Activated CD4-positive, alpha-beta T cell treated with anti-CD3 and anti-CD28 coated beads, Interleukin-2, amount 50 U/mL, for 4 hours (primary cell): ENCODE measurements at places on chromosomes 5 and 9.

GRCh38 chr9:91516777-91517176 is 93.1 kb upstream of the NFIL3 start:
- no peak for DNase-seq

- no peak for DNase-seq
These were observed 21.1 kb upstream of the GAS1 start for GRCh38 chr9:86968258-86968920.

- no peak for DNase-seq
These were observed 814.2 kb upstream of the GRAMD2B start for GRCh38 chr5:125609011-125609410.

DNA sequence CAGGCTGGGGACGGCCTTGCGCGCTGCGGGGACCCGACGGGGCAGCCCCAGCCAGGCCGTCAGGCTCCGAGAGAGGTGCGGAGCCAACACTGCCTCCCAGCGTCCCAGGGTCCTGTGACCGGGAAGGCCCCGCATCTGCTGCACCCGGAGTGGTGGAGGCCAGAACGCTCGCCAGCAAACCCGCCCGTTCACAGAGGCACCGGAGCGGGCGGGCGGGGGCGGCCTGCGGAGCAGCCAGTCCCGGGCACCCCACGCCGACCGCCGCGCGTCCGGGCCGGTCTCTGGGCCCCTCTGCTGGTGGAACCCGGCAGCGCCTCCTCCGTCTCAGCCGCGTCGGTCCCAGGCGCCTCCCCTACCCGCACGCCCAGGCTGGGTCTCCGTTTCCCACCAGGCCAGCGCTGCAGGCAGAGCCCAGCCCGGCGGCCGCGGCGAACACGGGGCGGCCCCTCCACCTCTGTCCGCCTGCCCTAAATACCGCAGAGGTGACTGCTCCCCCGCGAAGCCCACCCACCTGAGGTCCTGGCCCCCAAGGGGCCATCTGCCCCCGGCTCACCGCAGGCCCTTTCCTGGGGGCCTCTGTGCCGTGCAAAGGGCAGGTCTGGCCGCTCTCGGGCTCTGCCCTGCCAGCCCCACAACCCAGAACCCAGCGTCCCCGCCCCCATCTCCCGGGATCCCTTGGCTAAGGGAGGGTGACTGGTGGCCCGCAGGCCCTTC is 15.9 kb downstream of the EXD3 start:
- DNase-seq: peak; percentile 59

DNA sequence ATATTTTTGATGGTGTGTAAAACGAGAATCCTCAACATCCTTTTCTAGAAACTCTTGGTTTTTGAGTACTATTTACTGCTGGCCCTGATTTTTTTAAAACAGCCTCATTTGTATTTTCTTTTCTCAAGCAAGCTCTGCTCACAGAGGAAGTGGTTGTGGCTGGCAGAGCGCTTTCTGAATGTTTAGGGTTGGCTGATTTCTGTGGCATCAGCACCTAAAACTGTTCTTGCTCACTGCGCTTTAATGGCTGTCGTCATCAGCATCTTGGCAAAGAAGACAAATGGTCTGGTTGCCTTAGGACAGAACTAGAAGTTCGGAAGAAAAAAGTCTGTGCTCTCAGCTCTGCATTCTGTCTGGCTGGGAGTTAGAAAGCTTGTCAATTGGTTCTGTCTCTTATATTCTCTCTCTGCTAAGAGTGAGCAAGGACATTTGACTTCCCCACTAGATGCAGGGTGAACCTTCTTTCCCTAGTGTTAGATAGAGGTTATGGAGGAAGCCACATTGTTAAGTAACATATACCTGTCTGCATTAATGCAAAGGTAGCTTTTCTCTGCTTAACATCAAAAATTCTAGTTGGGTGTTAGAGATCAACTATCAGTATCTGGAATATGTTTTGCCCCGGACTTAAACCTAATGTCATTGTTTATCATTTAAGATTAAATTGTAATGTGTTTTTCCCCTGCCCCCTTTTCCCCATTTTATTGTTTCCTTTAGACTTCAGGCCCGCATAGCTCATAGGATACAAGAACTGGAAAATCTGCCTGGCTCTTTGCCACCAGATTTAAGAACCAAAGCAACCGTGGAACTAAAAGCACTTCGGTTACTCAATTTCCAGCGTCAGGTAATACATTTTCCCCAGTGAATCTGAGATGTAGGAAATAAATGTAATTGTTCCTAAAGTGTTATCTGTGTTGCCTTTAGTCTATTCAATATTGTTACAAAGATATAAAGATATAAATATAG is 39.0 kb downstream of the SMARCA2 start:
- DNase-seq: peak; percentile 50

DNA sequence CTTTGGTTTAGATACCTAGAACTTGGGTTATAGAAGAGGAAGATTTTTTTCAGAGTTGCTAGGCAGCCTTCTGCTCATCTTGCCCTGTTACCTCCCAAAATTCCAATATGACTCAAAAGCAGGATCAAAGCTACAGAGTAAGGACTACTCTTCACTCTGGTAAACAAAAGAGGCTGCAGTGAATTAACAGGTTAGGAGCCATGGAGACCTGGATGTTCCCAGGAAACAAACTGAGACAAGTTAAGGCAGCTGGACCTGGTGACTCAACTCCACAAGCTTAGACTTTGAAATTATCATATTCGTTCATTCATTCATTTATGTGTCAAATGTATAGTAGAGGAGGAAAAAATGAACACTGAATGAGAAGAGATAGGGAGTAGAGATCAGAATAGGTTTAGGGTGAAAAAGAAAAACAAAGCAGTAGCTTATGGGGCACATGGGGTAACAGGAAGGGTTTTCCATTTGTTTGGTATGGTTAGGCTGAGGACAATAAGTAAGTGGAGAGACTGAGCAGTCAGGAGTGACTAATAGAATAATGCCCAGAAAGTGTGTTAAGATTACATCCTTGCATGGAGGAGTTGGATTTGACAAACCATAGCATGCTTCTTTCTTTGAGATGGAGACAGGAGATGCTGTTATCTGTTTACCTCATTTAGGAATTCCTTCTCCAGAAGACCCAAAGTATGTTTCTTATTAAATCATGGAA is 464.0 kb upstream of the ZNF608 start:
- no peak for DNase-seq

DNA sequence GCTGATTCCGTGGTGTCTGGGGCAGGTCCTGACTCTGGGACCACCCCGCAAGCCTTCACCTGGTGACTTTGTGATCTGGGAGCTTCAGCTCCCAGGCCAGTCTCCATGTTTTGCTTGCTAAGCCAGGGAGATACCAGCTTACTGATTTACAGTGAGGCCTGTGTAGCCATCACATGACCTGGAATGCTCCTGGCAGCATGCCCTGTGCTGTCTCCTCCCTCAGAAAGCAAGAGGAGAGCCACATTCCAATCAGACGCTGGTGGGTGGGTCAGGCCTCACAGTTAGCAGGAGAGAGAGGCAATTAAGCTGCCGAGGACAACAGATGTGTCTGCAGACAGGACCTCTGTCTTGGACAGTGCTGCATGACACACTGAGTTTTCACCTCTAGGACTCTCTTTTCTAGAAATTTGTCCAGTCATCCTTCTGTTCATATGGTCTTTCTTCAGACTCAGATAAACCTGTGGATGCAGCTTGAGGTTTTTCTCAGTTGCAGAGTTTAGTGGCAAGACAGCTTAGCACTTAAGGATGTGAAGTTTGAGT is 24.4 kb upstream of the GRPEL2 start:
- no peak for DNase-seq

DNA sequence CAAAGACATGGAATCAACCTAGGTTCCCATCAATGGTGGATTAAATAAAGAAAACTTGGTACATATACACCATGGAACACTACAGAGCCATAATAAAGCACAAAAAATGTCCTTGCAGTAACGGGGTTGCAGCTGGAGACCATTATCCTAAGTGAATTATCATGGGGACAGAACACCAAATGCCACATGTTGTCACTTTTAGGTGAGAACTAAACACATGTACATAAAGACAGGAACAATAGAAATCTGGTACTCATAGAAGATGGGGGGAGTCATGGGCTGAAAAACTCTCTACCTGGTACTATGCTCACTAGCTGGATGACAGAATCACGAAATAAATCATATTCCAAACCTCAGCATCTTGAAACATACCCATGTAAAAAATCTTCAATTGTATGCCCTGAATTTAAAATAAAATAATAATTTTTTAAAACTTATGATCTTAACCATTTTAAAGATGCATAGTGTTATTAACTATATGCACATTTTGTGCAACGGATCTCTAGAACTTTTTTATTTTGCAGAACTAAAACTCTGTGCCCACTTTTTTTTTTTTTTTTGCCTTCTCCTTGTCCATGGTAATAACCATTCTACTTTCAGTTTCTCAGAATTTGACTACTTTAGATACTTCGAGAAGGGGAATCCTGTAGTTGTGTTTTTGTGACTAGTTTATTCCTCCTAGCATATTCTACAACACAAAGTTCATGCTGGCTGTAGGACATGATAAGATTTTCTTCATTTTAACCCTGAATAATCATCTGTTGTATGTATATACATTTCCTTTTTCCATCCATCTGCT is 1081.6 kb upstream of the ACO1 start:
- no peak for DNase-seq

- no peak for DNase-seq
These were observed 159.8 kb upstream of the CCDC152 start for GRCh38 chr5:42596817-42597216.

- DNase-seq: no peak
These were observed at the start of gene SARDH for GRCh38 chr9:133737774-133738639. SARDH (minus strand) TSS chr9:133738352; CDS start chr9:133734173, 4,179 bp downstream.

- DNase-seq: no peak
These were observed 6.2 kb downstream of the MYORG start for GRCh38 chr9:34370335-34370969.

DNA sequence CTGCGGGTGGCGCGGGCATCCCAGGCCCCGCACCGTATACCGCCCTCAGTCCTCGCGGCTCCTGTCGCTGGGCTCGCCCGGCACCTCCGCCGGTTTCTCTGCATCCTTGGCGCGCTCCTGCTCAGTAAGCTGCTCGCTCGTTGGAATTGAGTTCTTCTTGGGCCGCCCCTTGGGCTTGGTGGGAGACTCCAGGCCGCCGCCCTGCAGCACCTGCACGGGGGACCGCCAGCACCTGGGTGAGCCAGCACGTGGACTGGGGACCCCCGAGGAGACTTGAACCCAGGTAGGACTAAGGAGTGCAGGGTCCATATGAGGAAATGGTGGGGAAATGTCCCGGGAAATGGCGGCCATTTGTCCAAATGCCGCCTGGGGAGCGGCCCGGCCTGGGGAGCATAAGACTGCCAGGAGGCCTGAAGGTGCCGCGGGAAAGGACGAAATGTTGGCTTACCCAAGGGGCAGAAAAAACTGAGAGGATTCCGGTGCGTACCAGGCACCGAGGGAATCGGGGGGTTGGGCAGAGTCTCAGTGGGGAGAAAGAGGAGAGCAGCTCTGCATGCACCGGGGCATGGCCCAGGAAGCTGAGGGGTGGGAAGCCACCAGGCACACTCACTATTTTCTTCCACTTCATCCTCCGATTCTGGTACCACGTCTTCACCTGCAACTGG is 2.9 kb downstream of the BARX1 start:
- DNase-seq: no peak

DNA sequence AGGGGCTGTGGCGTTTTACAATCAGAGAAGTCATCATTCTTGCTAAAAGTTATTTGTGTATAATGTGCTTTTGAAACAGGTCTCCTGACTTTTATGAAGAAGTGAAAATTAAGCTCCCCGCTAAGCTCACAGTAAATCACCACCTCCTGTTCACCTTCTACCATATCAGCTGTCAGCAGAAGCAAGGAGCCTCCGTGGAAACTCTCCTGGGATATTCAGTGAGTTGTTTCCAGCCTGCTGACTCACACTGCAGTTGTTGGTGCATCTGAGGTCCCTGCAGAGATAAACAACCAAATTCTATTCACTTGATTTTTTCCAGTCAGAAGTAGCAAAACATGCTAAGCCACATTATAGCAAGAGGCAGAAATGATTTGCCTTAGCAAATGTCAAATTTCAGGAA is 156.7 kb downstream of the DOCK8 start:
- no peak for DNase-seq

DNA sequence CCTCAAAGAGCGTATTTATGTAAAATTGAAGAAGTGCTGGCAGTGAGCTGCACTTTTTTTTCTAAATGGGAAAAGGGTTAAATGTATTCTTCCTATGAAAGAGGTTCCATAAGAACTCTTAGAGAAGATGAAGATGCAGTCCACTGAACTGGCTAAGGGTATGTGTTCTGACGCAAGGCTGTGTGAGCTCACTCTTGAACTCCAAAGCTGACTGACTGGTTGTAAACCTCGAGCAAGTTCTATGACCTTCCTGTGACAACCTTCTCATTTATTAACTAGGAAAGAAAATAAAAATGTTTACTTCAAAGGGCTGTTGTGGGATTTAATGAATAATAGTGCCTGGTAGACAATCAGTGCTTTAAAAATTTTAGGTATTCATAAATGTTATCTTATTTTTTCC is 46.7 kb downstream of the POC5 start:
- no peak for DNase-seq

DNA sequence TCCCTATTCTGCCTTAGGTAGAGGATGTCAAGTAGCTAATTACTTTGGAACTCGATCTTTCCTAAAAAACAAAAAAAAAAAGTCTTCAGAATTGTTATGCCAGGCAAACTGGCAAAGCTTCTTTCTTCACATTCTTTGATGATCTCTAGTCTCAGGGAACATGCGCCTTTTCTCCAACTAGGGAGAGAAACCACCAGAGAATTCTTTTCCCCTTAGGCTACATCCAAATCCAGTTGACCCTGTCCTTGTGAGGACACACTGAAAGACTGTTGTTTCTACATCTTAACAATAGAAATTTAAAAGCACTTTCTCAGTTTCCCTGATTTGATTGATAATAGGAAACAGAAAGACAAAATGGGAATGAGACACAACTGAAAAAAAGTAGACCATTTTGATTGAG is 94.7 kb upstream of the ITGA2 start:
- no peak for DNase-seq

DNA sequence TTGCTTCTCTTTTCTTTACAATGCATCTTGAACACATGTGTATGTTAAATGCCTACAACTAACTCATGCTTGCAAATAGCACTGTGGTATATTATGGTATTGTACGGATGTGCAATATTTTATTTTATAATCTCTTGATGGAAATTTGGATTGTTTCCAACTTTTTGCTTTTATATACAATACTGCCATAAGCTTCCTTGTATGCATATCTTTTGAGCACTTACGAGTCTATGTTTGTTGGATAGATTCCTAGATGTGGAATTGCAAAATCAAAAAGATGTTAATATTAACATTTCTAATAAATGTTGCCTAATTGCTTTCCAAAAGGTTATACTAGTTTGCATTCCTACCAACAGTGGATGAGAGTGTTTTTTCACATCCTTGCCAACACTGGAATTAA is 3.4 kb upstream of the GALNT12 start:
- no peak for DNase-seq

DNA sequence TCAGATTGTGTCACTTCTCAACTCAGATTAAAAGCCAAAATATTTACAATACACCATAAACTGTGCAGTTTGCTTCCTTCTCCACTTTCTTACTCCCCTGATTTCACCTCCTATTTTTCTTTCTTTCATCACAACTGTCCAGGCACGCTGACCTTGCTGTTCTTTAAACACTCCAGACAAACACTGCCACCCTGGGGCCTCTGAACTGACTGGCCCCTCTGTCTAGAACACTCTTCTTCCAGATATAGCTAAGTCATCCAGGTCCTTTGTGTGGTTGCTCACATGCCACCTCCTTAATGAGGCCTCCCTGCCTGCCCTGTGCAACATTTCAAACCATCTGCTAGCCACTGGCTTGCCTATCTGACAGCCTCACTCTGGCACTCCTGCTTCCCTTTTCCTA is 46.6 kb downstream of the ATG10 start:
- no peak for DNase-seq
